ENCODE measurements at places on chromosomes 6 and 20.

GRCh38 chr6:36754582-36755434, 57.2 kb downstream of the RAB44 start:
- DNase-seq, result no peak

DNA sequence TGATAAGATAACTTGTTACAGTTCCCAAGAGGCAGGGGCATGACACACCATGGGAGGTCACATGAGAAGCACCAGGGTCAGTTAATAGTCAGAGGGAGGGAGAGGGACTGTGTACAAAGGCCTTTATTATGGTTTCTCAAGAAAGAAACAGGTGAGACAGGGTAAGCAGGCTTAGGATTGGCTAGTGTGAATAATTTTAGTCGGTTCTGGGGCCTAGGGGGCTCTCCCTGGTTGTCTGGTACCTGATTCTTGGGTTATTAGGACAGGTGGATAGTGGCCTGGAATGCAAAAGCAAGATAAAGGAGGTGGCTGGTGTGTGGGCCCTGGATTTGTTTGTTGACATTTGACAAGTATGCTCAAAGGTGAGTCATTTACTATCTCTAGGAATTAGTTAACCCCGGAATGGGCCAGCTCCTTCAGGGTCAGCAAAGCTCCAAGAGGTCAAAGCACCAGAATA, 49.4 kb upstream of the MCUR1 start:
- DNase-seq, result no peak

DNA sequence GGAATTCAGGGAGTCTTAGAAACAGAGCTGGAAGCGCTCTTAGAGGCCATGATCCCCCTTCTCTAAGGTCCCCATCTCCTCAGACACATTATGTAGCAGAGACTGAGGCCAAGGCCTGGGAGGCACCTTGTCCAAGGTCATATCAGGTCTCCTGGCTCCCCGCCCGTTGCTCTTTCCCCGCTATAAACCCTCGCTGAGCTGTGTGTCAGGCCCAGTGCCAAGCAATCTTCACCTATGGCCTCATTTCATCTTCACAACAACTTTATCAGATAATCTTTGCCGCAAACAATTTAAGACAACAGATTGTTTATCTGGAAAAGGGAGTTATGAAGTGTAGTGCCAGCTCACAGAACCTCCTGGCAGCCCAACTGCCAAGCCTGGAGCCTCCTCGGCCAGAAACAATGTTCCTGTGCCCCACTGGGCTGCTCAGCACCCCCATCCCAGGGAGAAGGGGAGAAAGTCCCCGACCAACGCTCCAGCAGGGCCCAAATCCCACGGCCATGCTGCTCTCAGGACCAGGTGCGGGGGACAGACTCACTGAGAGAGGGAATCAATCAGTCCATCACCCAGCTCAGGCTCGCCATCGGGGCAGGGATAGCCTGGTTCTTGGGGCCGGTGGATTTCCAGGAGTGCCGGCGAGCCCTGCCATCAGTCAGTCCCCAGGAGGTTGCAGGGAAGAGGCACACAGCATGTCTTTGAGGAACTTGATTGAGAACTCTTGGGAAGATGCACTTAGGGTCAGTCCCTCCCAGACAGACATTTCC, 16.9 kb upstream of the FANCE start:
- no peak for DNase-seq

GRCh38 chr6:159608961-159609651, 83.9 kb downstream of the SOD2 start:
- no peak for DNase-seq

DNA sequence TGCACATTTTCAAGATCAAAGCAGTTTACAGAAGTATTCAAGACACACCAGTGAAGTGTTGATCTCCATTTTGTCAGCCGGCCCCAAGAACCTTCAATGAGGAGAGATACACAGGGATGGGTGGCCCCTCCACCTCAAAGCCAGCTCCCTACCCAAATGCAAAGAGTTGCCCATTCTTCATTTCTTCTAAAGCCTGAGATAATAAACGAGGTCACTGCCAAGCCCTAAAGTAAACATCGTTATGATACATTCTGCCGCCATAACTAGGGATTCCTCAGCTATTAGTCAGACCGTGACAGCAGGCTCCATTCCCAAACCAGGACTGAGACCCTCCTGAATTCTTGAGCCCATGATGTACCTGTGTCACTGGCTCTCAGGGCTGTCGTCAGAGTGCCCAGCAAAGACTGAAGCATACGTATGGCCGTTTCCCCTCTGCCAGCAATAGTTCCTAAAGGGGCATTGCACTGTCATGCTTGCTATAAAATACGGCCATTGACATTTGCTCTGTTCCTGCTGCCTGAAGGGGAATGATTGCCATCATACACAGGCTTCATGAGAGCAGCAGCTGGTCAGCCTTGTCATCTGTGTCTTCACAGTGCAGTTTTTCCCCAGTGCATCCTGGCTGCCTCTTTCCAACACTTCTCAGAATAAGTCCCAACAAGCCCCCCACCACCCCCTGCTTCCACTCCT, 41.7 kb downstream of the ISM1 start:
- DNase-seq, result no peak

- DNase-seq, result no peak
Observed at GRCh38 chr20:36777576-36777975, 4.0 kb upstream of the DSN1 start.

GRCh38 chr20:37904008-37904642, 1.2 kb downstream of the VSTM2L start:
- DNase-seq, result no peak

GRCh38 chr6:80197474-80197873, 91.0 kb downstream of the BCKDHB start:
- DNase-seq, result no peak

DNA sequence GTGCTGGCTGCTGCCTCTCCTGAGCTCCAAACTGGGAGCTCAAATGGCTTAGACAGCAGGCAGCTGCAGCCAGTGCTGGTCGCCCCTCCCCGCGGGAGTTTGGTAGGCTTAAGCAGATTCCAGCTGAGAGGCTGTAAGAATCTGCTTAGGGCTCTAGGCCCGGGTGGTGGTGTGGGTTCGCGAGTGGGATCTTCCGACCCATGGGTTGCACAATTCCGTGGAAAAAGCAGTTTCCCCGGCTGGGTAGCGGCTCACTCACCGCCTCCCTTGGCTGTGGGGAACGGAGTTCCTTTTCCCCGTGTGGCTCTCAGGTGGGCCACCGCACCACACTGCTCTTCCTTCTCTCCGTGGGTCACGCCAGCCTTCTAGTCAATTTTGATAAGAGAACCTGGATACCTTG, 232.5 kb downstream of the PKHD1 start:
- DNase-seq, result no peak

DNA sequence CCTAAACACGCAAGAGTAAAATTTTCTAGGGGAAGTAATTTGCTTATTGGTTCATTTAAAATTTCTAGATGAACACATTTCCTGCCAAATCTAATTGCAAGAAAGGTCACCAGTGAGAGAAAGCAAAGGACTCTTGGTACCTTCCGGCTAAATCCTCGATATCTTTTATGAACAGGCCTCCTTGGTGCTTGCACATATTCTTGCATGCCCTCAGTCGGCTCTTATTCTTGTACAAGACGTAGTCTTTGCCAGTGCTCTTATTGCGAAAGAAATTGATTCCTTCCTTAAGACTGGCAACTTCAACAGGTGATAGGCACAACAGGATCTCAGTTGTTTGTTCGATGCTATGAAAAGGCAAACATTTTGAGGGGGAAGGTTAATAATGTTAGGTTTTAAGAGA, 141.7 kb upstream of the CARMIL1 start:
- no peak for DNase-seq

DNA sequence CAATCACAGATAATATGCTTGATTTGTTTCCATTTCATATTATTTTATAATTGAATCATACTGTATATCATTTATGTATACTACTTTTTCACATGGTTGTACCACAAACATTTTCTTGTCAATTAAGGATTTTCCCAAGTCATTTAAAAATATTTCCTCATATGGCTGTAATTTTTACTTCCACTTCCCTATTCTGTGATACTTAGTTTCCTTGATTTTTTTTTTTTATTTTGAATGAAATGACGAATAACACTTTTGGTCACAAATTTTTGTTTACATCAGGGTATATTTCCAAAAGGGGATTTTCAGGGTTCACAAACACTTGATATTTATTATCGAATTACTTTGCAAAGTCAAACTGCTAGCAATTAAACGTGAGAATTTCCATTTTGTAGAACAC, 515.6 kb downstream of the KIF16B start:
- DNase-seq, result no peak

DNA sequence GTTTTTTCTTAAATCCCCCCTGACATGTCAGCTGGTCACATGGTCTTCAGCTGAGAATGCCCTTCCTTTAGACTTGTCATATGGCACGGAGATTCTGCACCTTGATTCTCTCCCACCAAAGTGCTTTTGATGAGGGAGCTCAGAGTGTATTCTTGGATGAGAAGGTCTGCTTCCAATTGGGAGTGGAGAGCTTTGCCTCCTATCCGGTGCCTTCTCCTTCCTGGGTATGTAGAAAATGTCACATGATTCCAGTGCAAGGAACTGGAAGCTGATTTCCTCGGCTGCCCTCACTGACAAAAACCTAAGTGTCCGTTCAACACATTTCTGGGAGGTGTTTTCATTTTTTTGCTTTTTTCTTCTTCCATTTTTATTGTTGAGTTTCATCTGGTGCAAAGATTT, 197.2 kb downstream of the TFAP2C start:
- DNase-seq, result no peak

- DNase-seq, result no peak
Observed at GRCh38 chr20:37668166-37668565, 25.7 kb upstream of the CTNNBL1 start.

- DNase-seq, result no peak
Observed at GRCh38 chr6:26309731-26310142, 55.3 kb upstream of the BTN3A2 start.

DNA sequence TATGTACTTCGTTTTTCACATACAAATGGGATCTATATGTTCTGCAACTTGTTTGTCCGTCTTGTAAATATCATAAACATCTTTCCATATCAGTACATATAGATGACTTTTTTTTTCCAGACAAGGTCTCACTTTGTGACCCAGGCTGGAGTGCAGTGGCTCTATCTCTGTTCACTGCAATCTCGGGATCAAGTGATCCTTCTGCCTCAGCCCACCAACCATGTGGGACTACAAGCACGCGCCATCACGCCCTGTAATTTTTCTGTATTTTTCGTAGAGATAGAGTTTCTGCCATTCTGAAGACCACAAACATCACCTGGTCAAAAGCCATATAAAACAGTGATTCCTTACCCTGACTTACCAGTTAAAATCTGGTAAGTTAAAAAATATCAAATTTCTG, 37.7 kb upstream of the SYNCRIP start:
- DNase-seq, result no peak

DNA sequence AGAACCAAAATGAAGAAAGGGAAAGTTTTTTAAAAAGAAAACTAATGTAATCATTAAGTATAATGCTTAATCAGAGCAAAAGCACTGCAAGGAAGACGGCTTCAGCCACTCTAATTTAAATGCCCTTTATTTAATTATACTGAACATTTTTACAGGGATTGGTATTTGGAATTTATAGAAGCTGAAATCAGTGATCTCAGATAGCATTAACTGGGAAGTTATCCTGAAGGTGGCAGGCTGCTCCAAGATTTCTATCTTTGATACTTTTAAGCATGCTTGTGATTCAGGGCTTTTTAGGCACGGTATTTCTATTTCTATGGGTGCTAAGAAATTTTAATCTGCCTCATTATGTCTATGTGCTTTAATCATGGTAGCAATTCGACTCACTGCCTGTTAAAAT, 1.3 kb upstream of the NDUFAF4 start:
- DNase-seq, result no peak

GRCh38 chr6:168919470-168920179, 334.0 kb downstream of the THBS2 start:
- DNase-seq, result no peak

DNA sequence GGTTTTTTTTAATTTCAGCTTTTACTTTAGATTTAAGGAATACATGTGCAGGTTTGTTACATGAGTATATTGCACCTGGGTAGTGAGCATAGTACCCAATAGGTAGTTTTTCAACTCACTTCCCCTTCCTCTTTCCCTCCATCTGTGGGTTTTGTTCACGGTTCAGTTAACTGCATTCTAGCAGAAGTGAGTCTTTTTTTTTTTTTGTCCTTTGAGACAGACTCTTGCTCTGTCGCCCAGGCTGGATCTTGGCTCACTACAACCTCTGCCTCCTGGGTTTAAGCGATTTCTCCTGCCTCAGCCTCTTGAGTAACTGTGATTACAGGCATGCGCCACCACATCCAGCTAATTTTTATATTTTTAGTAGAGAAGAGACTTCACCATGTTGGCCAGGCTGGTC, 8.7 kb downstream of the UBR2 start:
- no peak for DNase-seq

DNA sequence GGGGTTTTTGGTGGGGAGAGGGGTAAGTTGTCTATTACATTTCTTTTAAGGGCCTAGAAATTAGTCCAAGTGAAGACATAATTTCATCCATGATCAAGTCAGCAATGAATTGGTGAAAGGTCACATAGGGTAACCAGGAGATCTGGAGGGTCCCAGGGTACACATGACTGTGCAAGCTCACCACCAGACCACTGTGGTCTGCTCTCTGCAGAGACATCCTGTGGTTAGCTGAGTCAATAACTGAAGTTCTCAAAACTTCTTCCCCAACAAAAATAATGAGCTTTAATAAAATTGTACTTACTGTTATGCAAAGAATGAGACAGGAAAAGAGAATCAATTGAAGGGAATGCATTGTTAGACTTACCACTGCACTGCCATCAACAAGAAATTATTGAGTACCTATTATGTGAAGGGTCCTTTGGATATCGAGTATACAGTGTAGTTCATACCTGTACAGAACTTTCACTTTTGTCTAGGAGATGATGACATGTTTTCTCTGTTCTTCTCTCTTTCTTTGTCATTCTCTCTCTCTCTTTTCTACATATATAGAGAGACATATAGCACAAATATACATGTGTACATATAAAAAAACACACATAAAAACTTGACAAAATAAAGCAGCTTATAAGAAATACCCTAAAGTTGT, 209.8 kb downstream of the GJA1 start:
- no peak for DNase-seq

DNA sequence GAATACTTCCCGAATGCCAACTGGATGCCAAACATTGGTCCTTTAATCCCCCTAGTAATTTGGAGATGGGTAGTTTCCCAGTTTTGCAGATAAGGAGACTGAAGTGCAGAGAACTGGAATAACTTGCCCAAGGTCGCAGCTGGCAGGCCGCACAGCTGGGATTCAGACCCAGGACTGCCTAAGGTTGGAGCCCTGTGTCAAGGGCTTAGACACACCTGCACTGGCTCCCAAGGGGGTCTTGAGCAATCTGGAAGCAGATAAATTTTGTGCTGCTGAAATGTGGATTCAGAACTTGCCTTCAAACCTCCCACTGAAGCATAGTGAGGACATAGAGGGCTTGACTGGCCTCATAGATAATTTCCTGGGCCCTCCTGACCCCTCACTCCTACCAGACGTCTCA, 30.5 kb downstream of the FOXP4 start:
- no peak for DNase-seq

All from activated T-helper 1 cell treated with Interleukin-2 at 50 U/mL for 16 hours (primary cell).